ENCODE measurements at places on chromosomes 16 and 17.

GRCh38 chr16:47013910-47014309, 40.4 kb upstream of the DNAJA2 start:
- no peak for DNase-seq

DNA sequence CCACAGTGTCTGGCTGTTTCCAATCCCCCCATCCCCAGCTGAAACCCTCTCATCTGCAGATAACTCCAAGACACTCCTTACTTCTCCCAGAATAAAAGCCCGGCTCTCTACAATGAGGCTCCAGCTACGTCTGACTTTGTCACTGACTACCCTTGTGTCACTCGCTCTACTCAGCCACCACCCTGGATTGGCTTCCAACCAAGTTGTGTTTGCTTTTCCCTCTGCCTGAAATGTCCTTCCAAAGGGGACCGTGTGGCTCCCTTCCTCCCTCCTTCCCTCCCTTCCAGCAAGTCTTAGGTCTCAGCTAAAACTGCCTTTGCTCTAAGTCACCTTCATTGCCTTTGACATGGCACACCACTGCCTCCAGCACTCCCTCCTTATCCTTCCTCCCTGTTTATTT, 42.8 kb downstream of the CDH1 start:
- no peak for DNase-seq

GRCh38 chr16:49405123-49405522, 31.5 kb downstream of the C16orf78 start:
- DNase-seq: no peak

GRCh38 chr17:81052199-81052997, 17.4 kb downstream of the BAIAP2 start:
- DNase-seq: no peak

DNA sequence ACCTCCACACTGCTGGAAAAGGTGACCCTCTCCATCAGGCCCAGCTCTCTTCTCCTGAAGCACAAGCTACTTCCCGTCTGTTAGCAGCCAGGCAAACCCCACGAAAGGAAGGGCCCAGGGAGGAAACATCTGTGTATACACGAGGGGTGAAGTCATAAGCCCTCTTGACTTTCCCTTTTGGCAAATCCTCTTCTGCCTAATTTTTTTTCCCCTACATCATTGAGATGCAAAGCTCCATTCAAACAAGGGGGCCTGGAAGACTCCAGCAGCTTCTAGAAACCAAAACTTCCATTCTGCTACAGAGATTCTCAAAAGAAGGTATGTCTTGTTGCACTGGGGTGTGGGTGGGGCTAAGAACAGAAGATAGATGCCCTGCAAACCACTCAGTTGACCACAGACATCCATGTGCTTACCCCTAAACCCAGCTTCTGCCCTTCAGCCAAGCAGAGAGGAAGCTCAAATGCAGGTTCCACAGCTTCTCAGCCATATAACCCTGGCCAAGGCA, 145.6 kb upstream of the RCVRN start:
- no peak for DNase-seq

DNA sequence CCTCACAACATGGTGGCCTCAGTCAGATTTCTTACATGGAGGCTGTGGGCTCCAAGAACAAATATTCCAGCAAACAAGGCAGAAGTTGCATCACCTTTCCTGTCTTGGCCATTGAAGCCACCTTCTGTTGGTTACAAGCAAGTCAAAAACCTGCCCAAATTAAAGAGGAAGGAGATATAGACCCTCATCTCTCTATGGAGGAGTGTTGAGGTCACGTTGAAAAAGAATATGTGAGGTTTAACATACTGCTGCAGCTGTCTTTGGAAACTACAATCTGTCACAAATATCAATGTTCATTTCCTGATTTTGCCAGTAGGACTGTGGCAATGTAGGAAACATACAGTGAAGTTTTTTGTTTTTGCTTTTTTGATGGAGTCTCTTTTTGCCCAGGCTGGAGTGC, 211.4 kb downstream of the COPRS start:
- DNase-seq: no peak

DNA sequence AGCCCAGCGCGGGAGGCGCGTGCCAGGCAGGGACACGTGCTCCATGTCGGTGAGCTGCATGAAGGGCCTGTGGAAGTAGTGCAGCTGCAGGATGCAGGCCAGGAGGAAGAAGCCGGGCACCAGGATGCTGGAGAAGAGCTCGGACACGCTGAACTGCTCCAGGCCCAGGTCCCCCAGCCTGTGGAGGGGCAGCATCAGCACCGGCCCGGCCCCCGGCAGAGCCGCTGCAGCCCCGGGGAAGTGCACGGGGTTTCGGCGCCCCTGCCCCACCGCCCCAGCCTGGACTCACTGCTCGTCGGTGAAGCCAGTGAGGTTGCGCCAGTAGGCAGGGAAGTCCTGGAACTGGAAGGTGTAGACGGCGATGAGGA, 28.0 kb downstream of the CTU2 start:
- no peak for DNase-seq

DNA sequence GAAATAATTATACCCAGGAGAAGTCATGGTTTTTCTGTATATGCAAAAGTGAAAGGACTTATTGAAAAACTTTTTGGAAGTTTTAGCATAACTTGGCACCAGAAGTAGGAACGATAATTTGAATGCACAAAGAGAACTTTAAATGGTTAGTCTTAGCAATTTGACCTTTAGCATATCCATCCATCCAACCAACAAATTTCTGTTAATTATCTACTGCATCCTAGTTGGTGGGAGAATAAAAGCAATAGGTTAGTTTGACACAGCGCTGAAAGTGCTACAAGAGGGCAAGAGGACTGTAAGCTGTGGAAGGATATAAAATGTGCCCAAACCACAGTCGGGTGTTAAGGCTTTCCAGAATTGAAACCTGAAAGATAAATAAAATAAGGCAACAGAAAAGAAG, 17.6 kb downstream of the SPAG9 start:
- DNase-seq: no peak

GRCh38 chr16:64426131-64426666, 695.7 kb downstream of the CDH11 start:
- DNase-seq: no peak

DNA sequence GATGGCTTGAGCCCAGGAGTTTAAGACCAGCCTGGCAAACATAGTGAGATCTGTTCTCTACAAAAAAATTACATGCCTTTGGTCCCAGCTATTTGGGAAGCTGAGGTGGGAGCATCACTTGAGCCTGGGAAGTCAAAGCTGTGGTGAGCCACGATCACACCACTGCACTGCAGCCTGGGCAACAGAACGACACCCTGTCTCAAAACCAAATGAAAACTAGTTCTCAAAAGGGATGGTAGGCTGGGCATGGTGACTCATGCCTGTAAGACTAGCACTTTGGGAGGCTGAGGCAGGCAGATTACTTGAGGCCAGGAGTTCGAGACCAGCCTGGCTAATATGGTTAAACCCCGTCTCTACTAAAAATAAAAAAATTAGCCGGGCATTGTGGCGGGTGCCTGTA, 31.1 kb downstream of the PPM1D start:
- DNase-seq: no peak

GRCh38 chr16:71658771-71659170, 32.8 kb downstream of the MARVELD3 start:
- DNase-seq: no peak

DNA sequence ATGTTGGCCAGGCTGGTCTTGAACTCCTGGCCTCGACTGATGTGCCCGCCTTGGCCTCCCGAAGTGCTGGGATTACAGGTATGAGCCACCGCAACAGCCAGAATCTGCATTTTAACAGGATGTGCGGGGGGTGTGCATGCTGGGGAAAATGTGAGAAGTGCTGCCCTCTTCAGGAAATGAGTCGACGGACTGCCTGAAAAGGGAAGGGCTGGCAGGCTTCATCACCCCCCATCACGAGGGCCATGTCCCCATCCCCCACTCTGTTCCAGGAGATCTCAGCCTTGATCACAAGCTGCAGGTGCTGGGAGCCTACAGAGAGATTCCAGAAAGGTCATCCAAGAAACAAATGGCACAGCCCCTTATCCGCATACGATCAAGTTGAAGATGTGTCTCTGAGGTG, 195.3 kb upstream of the RPL38 start:
- DNase-seq: no peak

DNA sequence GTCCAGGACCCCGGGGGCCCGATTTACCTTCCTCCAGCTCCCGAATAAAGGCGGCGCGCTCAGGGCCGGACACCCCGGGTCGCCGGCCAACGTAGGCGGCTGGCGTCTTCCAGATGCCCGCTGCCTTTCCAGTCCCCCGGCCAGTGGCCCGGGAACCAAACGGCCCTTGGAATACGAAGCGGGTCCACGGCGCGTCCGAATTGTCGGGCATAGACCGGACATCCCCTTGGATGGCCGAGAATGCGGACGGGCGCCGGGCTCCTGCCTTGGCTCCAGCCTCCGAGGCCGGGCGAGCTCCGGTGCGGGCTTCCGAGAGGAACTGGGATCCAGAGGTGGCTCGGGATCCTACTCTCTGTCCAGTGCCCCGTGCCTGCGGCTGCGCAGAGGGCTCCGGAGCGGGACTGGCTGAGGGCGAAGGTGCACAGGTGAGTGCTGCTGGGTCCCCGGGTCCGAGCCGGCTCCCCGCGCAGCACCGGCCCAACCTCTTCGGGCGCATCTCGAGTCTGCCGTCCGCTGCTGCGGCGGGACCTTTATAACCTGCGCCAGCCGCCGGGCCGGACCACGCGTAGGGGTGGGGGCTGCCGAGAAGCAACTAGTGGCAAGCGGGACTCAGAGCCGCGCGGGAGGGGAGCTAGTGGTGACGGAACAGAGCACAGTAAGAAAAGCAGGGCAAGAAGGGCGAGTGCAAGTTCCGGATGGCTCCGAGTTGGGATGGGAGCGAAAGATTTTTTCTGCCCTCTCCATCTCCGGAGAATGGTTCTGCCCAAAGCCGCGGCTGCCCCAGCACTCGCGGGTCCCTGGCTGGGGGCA, at the start of gene HAP1:
Gene HAP1, minus strand, starts transcription at position 505 of the 810 bp plus-strand sequence. Its CDS starts 9 bp downstream, at position 496.
- no peak for DNase-seq

- DNase-seq: peak; percentile 25
Measured at GRCh38 chr17:1720856-1721386, 3.6 kb upstream of the WDR81 start.
